ENCODE measurements at places on chromosomes 4 and X.

GRCh38 chrX:28880136-28880535 lies 292.9 kb downstream of the IL1RAPL1 start:
- no peak for DNase-seq

GRCh38 chr4:26032630-26033317 lies 118.8 kb downstream of the SMIM20 start:
- no peak for DNase-seq

DNA sequence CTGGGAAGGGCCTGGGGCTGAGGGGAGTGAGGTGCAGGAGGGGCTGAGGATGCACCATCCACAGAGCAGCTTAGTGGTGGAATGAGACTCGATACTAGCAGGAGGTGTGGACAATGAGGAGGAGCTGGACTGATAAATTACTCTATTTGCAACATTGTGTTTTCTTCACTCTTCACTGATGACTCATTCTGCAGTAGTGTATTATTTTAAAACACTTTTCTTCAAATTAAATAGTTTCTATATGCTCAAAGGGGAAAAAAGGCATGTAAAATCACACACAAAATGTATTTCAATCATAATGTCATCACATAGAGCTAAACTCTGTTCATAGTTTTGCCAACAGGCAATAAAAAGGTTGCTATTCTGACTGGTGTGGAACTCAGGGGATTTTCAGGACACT lies 467.0 kb upstream of the CTSO start:
- DNase-seq = no peak

- DNase-seq = no peak
Observed at GRCh38 chrX:71082822-71083221, 12.8 kb upstream of the FOXO4 start.

GRCh38 chr4:184433258-184433892 lies 41.0 kb downstream of the IRF2 start:
- DNase-seq = no peak

DNA sequence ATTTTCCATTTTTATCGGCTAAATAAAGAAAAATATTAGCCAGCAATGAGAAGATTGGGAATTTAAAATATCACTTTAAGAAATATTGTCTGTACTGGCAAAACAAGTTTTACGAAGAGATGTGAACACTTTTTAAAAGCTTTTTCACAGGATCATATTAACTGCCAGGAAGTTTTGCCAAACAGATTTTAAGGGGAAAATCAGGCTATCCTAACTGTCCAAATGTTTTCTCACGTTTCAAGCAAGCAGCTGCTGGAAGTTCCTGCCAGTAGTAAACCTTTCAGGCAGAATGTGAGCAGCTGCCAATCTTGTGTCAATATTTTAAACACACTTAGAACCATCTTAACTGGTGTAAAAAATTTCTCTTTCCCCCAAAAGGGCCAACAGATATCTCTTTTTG lies 101.1 kb downstream of the ADGRL3 start:
- DNase-seq = no peak

DNA sequence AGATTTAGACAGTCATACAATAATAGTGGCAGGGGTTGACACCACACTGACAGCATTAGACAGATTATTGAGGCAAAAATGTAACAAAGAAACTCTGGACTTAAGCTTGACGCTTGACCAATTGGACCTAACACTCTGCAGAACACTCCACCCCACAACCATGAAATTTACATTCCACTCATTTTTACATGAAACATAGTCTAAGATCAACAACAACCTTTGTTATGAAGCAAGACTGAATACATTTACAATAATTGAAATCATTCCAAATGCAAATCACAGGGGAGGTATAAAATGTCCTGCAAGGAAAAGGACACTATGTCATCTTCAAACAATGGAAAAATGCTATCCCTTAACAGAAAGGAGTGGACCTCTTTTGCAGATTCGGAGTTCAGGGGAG lies 4.9 kb upstream of the UGT2B10 start:
- no peak for DNase-seq

- peak; percentile 51 for DNase-seq
Observed at GRCh38 chrX:154457491-154458115, 478 bp upstream of the PLXNA3 start.

DNA sequence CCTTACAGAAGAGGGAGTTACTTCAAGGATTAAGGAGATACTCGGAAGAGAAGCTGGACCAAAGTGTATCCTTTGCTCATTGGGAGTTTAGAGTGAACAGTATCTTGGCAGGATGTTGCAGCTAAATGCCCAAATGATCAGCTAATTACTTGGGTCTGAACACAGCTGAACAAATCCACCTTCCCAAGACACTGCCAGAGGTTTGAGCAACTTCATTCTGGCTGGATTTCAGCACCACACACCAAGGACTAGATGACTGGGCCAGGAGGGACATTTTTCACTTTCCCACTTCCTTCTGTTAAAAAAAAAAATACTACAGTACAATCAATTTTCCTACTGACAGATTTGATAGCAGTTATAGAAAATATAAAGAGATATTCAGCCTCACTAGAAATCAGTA lies 324.6 kb downstream of the MID1IP1 start:
- DNase-seq = no peak

- DNase-seq = no peak
Observed at GRCh38 chr4:151952137-151952536, 191.3 kb upstream of the GATB start.

Data from activated T-cell treated with anti-CD3 and anti-CD28 coated beads for 1 hour (primary cell).